ENCODE measurements at places on chromosomes 13 and 19.

- DNase-seq: no peak
Measured at GRCh38 chr13:25844559-25845434, 207.0 kb downstream of the SHISA2 start.

DNA sequence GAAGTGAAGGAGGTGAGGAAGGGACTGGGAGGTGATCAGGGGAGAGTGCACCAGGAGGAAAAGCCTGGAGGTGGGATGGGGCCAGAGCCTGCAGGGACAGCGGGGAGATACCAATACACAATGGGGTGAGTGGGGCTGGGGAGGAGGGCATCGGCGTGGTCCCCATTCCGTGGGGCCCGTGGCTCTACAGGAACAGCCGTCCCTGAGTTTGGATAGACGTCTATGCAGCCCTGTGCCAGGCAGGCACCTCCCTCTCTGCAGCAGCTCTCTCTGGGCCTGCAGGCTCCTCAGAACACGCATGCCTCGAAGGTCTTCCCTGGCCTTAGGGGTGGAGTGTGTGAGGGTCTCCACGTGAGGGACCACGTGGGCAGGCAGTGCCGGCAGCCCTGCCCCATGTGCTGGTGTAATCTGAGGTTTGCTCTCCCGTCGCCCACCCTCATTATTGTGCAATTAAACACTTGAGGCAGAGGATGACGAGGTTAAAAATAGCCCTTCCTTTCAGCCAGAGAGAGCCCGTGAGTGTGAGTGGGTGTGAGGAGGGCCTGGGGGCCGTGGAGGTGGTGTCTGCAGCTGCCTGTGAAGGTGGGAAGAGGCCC lies 16.5 kb downstream of the C2CD4C start:
- DNase-seq: no peak

DNA sequence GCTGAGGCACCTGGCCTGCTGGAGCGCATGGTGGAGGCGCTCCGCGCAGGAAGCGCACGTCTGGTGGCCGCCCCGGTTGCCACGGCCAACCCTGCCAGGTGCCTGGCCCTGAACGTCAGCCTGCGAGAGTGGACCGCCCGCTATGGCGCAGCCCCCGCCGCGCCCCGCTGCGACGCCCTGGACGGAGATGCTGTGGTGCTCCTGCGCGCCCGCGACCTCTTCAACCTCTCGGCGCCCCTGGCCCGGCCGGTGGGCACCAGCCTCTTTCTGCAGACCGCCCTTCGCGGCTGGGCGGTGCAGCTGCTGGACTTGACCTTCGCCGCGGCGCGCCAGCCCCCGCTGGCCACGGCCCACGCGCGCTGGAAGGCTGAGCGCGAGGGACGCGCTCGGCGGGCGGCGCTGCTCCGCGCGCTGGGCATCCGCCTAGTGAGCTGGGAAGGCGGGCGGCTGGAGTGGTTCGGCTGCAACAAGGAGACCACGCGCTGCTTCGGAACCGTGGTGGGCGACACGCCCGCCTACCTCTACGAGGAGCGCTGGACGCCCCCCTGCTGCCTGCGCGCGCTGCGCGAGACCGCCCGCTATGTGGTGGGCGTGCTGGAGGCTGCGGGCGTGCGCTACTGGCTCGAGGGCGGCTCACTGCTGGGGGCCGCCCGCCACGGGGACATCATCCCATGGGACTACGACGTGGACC lies 9.7 kb upstream of the STRN4 start:
- DNase-seq: no peak

- DNase-seq: no peak
Measured at GRCh38 chr13:109990296-109990695, 203.9 kb upstream of the IRS2 start.

DNA sequence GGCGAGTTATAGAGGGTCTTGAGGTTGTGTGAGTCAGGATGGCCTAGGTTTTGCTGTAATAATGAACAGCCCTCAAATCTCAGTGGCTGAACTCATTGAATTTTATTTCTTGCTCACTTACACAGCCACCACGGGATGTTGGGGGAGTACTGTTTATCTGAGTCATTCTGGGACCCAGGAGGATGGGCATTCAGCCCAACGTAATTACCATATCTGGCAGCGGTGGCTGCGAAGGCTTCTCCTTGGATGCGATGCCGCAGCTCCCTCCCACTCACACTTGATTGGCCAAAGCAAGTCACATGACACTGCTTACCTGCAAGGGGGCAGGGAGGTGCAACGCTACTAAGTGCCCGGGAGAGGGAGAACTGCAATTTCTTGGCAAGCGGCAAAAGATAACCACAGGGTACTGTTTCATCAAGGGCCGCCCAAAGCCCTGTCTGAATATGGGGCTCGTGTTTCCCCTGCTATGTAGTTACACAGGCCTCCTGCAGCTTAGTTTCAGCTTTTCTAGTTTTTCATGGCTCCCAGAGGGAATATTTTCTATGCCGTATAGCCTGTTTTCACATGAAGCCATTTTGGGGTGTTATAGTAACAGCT lies 19.9 kb downstream of the ZSWIM9 start:
- no peak for DNase-seq

DNA sequence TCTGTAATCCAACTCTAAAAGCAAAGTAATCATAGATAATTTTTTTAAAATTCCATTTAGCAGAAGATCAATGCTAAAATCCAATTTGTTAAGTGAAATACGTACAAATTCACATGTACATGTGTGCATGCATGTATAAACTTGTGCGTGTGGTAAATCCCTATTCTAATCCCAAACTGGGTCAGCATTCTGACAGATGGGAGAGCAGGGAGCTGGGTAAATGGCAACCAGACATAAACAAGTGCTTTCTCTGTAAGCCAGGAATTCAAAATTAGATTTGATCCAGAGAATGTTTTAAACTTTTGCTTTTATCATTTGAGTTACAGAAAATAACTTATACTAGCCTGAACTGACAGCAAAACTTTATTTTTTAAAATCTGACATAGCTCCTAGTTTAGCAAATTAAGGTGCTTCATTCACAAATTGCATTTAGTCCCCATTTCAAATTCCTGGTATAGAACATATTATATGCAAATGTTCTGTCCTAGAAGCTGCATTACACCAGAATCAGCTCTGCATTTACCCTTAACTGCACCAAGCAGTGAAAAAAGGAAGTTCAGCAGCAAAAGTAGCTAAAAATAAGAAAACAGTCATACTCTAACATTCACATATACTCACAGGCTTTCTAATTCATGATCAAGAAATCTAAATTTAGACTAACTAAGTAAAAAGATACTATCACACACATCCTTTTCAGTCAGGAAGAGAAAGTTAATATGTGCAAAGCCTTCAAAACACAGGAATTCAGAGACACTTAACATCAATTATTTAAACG lies 32.6 kb downstream of the UBL3 start:
- no peak for DNase-seq

DNA sequence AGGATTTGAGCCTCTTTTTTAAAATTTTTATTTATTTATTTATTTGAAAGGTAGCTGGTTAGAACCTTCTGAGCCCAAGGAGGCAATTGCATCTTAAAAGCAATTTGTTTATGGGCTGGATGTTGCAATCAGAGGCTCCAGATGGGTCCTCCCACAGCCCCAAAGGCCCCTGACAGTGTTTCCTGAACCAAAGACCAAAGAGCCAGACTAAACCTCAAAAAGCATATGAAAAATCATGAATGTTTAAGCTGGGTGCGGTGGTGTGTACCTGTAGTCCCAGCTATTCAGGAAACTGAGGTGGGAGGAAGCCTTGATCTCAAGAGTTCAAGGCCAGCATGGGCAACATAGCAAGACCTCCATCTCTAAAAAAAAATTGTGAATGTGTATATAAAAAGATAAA lies 67.8 kb upstream of the RGCC start:
- DNase-seq: no peak

- no peak for DNase-seq
Measured at GRCh38 chr19:18412610-18413239, 6.5 kb upstream of the SSBP4 start.

DNA sequence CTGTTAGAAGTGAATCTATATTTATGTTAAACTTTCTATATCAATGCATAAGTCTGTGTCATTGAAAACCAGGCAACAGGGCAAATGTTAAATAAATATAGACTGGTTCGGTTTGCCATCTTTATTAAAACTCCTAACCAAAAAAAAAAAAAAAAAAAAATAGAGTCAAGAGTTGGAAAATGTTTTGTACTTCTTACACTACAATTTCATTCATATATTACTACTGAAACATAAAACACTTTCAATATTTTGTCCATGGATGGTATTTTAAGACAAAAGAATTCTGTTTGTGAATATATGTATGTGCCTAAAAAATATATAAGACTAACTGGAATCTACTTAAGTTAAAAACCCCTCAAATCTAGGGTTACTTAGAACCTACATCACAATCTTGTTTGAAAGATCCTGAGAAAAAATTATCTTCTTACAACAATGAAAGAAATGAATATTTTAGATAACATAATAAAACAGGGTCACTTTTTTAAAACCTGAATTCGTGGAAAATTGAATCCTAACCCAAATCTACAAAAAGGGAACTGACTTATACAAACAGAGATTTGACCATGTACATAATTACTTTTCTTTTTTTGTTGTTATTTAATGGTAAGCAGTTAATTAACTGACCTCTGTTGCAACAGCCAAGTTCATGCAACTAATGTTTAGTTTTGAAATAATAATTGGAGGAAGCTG lies 5.1 kb downstream of the DACH1 start:
- no peak for DNase-seq

GRCh38 chr19:46622118-46622446 lies 2.8 kb downstream of the PTGIR start:
- no peak for DNase-seq

DNA sequence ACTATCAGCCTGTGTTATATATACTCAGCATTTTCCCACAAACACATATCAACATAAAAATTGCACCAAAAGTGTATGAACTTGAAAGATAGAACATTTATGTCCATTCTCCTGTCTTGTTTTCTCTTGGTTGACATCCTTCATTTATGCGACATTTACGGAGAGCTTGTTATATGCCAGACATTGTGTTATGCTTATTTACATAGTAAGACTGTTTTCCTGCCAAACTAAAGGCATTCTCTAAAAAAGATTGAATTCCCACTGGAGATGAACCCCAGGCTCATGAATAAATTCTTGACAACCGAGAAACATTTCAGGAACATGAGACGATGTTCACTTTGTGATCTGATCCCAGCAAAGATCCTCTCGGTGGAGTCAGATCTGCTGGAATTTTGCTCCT lies 131.0 kb downstream of the RAP2A start:
- no peak for DNase-seq

DNA sequence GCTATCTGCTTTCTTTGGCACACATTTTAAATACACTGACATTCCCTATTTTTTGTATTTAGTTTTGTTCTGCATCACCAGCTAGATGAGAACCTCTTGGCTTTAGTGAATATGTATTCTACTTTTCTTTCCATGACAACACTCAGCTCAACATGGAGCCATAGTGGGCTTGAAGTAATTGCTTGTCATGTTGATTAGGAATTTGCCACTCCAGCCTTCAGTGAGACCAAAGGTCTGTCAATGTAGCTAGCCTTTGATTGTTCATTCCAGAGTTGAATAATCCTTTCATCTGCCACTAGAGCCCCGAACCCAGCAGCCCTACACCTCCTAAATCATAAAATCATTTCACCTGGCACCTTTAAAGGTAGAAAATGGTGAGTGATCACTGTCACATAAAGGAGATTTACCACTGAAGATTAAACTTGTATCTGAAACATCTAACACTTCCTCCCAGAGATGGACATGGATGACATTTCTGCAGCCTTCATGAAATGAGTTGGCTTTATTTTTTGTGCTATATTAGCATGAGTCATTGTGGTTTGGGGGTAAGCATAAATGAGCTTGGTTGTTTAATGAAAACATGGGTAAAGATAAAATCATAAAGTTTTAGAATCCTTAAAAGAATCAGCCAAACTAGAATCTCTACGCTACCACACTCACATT lies 29.2 kb upstream of the GARRE1 start:
- DNase-seq: no peak
